ENCODE measurements at places on chromosomes 1 and 21. TPM values are rescaled to one million over a fixed set of nuclear protein-coding genes. Genes with fewer than 3 reads are reported as not detected.

Gene GAS5
- total RNA-seq: 333 TPM

Gene HNRNPR
- 219 TPM for total RNA-seq

Gene NOC2L
- total RNA-seq: 85.0 TPM

Gene MAP3K21
- total RNA-seq: 11.8 TPM

Gene ZNF593OS
- total RNA-seq: not detected

Gene CFHR3
- 0.10 TPM for total RNA-seq

Gene ATP5PB
- total RNA-seq: 241 TPM

Gene ESPN
- total RNA-seq: 0.89 TPM

Gene KPRP
- not detected for total RNA-seq

Gene TRIM17
- total RNA-seq: not detected

Gene GJA5
- 0.03 TPM for total RNA-seq

Gene FAM78B
- total RNA-seq: 0.12 TPM

Gene MMEL1
- total RNA-seq: 0.18 TPM

Gene CRYAA
- not detected for total RNA-seq

Gene ANGPTL3
- total RNA-seq: not detected

Gene CFAP74
- total RNA-seq: 0.08 TPM

Gene CELA3A
- not detected for total RNA-seq

Gene FCRL6
- not detected for total RNA-seq

Gene S100A8
- total RNA-seq: not detected

Gene NSL1
- total RNA-seq: 40.1 TPM

Gene CHIA
- not detected for total RNA-seq

Gene TGFB2
- total RNA-seq: 25.7 TPM

Gene TFF2
- total RNA-seq: not detected

Gene COL9A2
- 0.36 TPM for total RNA-seq

Gene DNM3
- 0.53 TPM for total RNA-seq

Gene UBL4B
- not detected for total RNA-seq

Gene SNAPIN
- 57.4 TPM for total RNA-seq

Gene UMODL1
- total RNA-seq: not detected

Gene RGS1
- total RNA-seq: not detected

Gene JAK1
- 140 TPM for total RNA-seq

Gene TLR5
- 0.13 TPM for total RNA-seq

Gene TDRD10
- total RNA-seq: not detected

Gene AQP10
- total RNA-seq: not detected

Gene DEPDC1
- 16.1 TPM for total RNA-seq

Gene OR2T33
- total RNA-seq: not detected

Gene TMEM54
- total RNA-seq: 44.3 TPM

Gene FAM110D
- 0.03 TPM for total RNA-seq

Gene FCER1A
- total RNA-seq: not detected

Gene DENND2D
- total RNA-seq: 1.3 TPM

Gene TAF5L
- 20.7 TPM for total RNA-seq

Gene SERTAD4
- total RNA-seq: 0.73 TPM

Gene ASTN1
- total RNA-seq: not detected

Gene PROX1
- 0.12 TPM for total RNA-seq

Gene FCRL2
- not detected for total RNA-seq

Gene CD2
- total RNA-seq: not detected

Gene WNT3A
- total RNA-seq: not detected

Gene SPRR2D
- not detected for total RNA-seq

Gene PTP4A2
- 209 TPM for total RNA-seq

Gene CRNN
- total RNA-seq: not detected

Gene CD164L2
- not detected for total RNA-seq

Gene PIGR
- total RNA-seq: not detected

Gene NKAIN1
- total RNA-seq: 0.99 TPM

Gene PLA2G2F
- not detected for total RNA-seq

Gene NRIP1
- total RNA-seq: 17.7 TPM

Gene IRF6
- 0.12 TPM for total RNA-seq

Gene ERG
- not detected for total RNA-seq
